ENCODE measurements at places on chromosomes 16 and 17. TPM values are rescaled to one million over a fixed set of nuclear protein-coding genes. Genes with fewer than 3 reads are reported as not detected.

Gene TMEM88
- total RNA-seq = 67.0 TPM

Gene PIMREG
- 3.3 TPM for total RNA-seq

Gene NUPR1
- 72.5 TPM for total RNA-seq

Gene TNP2
- not detected for total RNA-seq

Gene RAI1
- total RNA-seq = 11.0 TPM

Gene WFIKKN1
- total RNA-seq = not detected
